ENCODE measurements at places on chromosomes 12 and 14.

DNA sequence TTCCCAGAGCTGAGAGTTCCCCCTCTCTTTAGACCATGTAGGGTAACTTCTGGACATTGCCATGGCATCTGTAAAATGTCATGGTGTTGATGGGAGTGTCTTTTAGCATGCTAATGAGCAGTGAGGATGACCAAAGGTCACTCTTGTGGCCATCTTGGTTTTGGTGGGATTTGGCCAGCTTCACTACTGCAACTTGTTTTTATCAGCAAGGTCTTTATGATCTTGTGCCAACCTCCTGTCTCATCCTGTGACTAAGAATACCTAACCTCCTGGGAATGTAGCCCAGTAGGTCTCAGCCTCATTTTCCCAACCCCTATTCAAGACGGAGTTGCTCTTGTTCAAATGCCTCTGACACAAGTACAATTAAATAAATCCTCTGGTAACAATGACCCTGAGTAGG is 244.4 kb downstream of the NEDD1 start:
- DNase-seq = no peak

DNA sequence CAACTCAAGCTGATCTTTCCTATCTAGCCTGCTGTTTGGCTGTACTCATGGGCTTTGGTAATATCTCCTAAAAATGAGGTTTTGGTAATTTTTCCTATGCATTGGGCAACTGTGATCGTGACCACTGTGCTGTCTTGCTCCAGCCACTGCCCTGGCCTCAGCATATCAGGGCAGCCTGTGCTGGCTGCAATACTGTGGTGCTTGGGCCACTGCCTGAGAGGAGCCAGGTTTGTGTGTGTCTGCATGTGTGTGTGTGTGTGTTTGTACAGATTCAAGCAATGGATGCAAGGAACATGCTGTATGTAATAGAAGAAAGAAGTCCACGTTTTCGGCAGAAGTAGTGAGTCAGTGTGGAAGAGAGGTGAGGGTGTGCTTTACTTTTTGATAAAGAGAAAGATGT is 13.0 kb downstream of the ERG28 start:
- peak; percentile 55 for DNase-seq

DNA sequence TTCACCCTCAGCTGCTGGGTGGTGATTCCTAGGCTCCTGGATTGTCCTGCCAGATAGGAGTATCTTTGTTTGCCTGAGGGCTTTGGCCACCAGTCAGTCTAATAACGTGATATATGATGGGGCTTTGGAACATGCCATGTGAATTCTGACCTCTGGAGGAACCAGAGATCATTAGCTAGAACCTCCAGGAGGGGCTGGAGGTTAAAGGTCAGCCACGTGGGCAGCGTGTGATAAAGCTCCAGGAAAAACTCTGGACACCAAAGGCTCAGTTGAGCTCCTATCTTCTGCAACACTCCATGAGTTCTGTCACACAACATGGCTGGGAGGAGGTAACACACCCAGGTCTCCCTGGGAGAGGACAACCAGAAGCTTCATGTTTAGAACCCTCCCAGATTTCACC is 251.1 kb downstream of the DAD1 start:
- no peak for DNase-seq

GRCh38 chr14:91029456-91030217 is 30.8 kb downstream of the RPS6KA5 start:
- no peak for DNase-seq

GRCh38 chr14:24197056-24197450 is 1.8 kb upstream of the TM9SF1 start:
- no peak for DNase-seq

- peak; percentile 75 for DNase-seq
These were observed at the start of gene REC8 for GRCh38 chr14:24171422-24172260. TSS of gene REC8 (plus strand) at chr14:24172080. CDS start at chr14:24172553, 473 bp downstream.

GRCh38 chr12:115320967-115321366 is 637.0 kb upstream of the TBX3 start:
- DNase-seq = no peak

GRCh38 chr12:52215587-52216031 is 17.4 kb upstream of the KRT7 start:
- DNase-seq = peak; percentile 53

GRCh38 chr12:88313554-88313953 is 171.4 kb downstream of the TMTC3 start:
- DNase-seq = no peak

DNA sequence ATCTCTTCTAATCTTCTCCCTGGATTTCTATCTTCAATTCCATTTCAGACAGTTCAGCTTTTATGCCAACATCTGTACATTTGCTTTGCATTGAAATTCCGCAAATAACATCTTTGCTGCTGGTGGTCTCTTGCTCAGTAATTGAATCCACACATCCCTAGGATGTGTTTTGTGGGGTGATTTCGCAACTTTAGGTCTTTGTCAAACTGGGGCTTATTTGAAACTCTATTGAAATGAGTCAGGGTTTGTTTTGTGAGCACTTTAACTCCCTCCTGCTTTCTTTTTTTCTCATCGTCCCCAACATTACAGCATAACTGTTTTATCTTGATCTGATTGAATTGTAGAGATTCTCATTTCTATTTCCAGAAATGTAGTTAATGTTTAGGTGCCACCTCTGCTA is 404.3 kb downstream of the NPAS3 start:
- DNase-seq = no peak

DNA sequence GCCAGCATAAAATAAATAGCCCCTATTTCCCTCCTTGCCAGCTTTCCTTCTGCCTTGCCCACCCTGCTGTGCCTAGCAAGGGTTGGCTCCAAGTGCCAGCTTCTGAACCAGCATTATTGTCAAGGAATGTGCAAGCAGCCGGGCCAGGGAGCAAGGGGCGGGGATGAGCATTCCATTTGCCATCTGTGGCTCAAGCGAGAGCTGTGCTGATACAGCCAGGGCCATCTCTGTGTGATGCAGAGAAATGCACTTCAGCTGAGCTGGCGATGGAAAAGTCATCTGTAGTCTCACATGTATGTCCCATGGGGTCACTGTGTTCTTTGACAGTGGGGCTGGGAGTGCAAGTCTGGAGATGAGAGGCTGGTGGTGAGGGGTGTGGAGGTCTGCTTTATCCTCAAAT is 137.3 kb downstream of the SUDS3 start:
- no peak for DNase-seq

- DNase-seq = no peak
These were observed 4.3 kb downstream of the DIP2B start for GRCh38 chr12:50508970-50509663.

DNA sequence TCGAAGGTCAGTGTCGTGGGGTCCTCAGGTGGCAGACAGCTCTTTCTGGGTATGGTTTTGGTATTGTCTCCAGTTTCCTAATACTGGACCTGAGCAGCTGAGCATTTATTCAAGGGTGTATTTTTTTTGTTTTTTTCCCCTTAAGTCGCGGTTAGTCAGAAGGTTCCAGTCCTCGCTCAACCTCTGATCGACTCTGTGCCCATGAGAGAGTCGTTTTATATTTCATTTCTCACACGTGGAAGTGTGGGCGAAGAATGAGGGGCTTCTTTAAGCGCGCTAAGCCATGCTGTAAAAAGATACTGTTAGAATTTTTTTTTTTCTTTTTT is 499 bp downstream of the MIPOL1 start:
- DNase-seq = no peak

- peak; percentile 26 for DNase-seq
These were observed 34.6 kb upstream of the EVL start for GRCh38 chr14:100030452-100031153.

GRCh38 chr12:127621366-127621765 is 645.6 kb upstream of the TMEM132C start:
- DNase-seq = no peak

DNA sequence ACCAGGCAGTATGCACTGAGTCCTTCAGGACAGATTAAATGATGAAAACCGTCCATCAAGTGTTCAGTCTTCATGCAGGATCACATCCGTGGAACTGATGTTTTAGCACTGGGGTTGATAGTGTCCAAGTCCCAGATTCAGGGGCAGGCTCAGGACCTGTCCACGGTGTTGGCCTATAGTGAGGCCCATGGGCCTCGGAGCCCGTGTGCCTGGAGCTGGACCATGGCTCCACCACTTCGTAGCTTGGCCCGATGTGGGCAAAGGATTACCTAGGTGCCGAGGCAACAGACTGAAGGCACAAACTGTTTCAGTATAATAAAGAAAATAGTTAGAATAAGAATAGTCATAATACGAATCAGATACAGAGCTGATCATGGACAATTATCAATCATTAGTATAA is 41.8 kb downstream of the DDX51 start:
- DNase-seq = no peak

- no peak for DNase-seq
These were observed 8.0 kb downstream of the USP44 start for GRCh38 chr12:95543305-95543704.

DNA sequence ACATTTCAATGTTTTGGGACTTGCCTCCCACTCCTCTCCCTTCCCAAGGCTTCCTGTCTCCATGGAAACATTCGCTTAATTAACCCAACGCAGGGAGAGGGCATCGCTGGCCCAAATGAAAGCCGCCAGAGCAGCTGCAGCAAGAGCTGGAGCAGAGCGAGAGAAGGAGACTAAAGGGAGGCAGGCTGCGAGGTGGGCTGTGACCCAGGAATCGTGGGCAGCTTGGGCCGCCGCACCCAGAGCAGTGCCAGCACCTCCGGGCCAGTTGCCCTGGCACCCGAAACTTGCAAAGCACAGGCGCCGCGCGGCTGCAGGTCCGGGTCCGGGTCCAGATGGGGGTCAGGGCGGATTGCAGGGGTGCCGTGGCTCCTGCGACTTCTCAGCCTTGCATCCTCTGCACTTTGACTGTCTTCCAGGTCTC is 43.5 kb upstream of the PTPRQ start:
- no peak for DNase-seq

Data from kidney glomerular epithelial cell (primary cell).